ENCODE measurements at places on chromosomes 1 and 21. TPM values are rescaled to one million over a fixed set of nuclear protein-coding genes. Genes with fewer than 3 reads are reported as not detected.

GRCh38 chr21:44281801-44282200 lies 3.9 kb upstream of the AIRE start:
- DNase-seq: no peak

DNA sequence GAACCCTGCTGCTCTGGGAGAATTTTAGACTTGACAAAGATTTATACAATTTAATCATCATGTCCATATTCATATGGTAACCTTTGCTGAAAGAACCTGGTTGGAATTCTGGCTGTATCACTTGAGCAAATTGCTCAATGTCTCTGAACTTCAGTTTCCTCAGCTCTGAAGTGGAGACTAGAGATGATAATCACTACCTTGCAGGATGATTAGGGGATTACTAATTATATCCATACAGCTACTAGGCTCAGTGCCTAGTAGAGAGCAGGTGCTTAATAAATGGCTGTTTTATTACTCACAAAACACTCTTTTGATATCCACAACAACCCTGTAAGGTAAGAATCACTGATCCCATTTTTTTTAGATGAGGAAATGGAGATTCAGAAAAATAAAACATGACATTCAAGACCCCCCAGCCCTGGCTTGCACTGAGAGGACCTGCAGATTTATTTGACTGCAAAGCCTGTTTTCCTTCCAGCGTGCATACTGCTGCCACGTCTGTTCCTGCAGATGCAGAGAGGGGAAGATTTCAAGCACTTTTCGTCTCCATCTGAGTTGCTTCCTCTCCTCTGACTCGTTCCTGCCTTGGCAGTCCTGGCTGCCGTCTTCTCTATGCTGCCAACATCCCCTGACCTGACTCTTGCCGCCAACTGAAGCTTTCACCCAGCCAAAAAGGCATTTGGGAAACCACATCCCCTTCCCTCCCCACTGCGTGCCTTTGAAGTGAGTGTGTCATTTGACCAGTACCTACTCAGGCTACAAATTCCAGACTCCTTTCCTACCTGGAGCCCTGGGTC lies 203.0 kb downstream of the PLPP3 start:
- DNase-seq: no peak

DNA sequence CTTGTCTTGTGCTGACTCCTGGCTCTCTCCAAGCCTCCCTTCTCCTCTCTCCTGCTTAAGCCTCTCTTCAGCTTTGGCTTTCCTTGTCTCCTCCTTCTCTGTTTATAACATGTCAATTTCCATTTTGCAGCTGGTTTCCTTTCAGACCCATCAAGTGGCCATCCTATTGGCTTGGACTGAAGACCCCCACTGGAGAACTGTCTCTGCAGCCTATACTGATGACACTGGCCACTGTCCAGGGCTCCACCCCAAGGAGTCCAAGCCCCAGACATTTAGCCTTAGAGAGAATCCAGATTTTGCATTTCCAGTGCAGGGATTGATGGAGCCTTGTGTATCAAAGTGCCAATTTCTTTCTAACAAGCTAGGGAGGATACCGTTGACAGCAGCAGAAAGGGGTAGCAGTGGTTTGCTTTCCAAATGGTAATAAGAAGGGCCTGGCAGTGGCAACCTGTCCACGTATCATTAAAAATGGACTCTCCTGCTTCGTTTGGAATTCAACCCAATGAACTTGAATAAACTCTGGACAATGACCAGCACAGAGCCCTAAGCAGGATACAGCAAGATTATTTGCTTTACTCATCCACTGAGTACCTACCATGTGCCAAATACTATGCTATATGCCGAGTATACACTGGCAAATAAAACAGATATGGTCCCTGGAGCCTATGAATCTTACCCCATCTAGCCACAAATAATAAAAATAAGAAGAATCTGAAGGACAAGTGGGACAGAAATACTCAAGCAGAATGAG lies 6.5 kb downstream of the OVAAL start:
- no peak for DNase-seq

DNA sequence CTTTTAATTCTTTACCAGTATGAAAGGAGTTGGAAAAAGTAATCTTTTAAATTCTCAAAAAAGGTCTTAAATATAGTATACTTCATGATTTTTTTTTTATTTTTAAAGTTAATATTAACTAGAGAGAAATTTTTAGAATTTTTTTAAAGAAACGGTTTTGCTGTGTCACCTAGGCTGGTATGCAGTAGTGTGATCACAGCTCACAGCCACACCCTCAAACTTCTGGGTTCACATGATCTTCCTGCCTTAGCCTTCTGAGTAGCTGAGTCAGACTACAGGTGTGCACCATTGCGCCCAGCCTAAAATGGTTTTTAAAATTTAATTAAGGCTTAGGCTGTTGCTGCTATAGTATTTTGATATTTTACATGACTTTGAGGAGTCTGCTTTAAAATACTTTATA lies 52.4 kb downstream of the TLCD4 start:
- DNase-seq: no peak

Gene IL24
- total RNA-seq: not detected

Gene MTARC1
- not detected for total RNA-seq

Data from activated CD8-positive, alpha-beta memory T cell treated with anti-CD3 and anti-CD28 coated beads, Interleukin-2, amount 10 ng/mL, durations not matched to agents 7 days and 5 days (primary cell).